NCI-H1105 (cell line): ENCODE measurements at places on chromosomes 2 and 18.
A peak's percentile ranks its signal among the peaks of the same experiment; 100 is the strongest.

DNA sequence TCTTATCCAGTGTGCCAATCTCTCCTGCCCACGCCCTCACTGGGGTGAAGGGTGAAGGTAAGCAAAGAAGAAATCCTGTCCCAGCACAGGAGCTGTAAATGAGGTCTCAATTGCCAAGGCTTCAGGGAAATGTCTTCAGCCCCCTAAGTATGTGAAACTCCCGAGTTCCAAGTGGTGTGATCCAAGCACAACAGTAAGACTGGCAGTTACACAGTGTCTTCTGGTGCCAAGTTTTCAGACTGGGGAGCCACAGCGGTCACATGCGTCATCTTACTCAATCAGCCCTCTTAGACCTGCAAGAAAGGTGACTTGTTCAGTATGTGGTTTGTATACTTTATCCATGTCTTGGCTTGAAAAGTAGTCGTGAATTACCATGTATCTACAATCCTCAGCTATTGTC lies 55.0 kb upstream of the SPRED2 start:
- DNase-seq = no peak

DNA sequence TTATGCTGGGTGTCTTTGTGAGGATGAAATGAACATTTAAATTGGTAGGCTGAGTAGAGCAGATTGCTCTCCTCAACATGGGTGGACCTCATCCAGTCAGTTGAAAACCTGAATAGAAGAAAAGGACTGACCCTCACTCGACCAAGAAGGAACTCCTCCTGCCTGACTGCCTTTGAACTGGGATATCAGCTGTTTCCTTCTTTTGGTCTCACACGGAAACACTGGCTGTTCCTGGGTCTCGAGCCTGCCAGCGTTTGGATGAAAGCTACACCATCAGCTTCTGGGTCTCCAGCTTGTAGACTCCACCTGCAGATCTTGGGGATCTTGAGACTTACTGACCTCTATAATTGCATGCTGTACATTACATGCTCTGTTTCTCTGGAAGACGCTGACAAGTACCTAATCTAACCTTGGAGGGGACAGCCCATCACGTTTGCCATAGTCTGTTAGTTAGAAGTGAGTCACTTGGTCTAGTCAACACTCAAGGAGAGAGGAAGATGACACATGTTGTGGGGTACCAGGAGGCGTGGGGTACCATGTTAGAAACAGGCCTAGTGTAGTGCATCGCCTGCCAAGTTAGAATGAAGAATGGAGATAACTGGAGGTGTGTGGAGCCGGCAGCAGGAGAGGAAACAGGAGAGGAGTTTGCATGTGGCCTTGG lies 267.0 kb downstream of the MREG start:
- DNase-seq = no peak

DNA sequence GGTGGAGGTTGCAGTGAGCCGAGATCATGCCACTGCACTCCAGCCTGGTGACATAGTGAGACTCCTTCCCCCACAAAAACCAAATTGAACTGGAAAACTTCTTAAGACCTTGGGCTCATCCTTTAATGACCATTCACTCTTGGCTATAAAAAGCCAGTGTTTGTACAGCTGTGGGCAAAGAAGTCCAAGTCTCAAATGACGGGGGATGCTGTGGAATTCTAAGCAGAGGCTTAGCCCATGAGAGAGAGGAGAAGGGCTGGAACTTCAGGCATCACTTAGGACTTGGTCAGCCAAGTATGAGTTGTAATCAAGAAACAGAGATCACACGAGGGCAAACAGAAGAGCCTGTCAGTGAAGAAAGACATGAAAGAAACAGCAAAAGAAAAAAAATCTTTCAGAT lies 79.3 kb upstream of the POU3F3 start:
- DNase-seq = no peak

DNA sequence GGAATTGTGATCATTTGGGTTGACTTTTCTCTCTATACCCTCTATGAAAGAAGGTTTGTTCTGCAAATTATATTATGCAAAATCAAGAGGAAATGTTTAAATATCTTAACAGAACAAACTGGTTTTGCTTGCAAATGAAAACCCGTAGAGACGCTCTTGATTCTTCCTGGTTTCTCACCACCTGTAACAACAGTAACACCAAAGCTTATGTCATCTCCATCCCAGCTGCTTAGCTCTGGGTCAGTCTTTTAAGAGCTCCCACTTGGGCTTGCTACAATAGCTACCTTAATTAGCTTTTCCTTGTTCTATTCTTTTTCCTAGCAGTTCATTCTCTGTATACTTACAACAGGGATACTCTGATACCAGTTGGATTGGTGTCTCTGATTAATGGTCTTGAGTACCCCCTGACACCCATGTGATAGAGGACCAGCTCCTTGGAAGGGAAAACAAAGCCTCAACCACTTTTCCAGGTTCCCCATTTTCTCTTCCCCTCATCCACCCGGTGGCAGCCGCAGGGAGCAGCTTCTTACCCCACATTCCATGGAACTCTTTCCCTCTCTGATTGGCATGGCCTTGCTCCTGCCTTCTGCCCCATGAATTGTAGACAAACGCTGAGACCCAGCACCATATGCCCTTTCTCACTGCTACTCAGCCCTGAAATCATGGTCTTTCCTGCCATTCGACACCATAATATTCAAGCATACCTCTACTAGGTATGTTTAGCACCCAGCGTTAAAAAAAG lies 27.7 kb downstream of the TMEM182 start:
- DNase-seq = no peak

GRCh38 chr18:46452820-46453219 lies 204.2 kb downstream of the LOXHD1 start:
- DNase-seq = peak; percentile 19

DNA sequence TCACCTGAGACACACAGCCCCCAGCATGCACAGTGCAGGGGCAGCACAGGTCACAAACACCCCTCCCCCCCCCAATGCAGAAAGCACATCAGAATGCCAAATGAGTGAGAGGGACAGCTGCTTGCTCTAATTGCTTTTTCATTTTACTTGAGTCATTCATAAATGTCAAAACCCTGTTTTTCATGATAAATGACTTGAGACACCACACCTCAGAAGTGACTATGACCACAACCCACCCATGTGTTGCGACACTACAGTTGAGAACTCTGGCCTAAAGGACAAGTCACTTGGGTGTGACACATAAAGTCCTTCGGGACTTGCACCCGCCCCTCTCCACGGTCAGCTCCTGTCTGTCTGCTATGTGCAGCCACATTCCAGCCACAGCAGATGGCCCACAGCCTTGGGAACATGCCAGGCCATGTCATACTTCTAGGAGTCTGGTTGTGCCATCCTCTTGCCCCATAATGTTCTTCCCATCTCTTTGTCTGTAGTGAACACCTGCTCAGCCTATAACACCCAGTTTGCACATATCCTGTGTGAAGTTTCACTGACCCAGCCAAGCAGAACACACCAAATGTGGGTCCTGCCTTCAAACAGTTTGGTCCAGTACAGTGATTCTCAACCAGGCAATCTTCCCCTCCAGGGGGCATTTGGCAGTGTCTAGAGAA lies 30.2 kb upstream of the RIOK3 start:
- DNase-seq = peak; percentile 56

DNA sequence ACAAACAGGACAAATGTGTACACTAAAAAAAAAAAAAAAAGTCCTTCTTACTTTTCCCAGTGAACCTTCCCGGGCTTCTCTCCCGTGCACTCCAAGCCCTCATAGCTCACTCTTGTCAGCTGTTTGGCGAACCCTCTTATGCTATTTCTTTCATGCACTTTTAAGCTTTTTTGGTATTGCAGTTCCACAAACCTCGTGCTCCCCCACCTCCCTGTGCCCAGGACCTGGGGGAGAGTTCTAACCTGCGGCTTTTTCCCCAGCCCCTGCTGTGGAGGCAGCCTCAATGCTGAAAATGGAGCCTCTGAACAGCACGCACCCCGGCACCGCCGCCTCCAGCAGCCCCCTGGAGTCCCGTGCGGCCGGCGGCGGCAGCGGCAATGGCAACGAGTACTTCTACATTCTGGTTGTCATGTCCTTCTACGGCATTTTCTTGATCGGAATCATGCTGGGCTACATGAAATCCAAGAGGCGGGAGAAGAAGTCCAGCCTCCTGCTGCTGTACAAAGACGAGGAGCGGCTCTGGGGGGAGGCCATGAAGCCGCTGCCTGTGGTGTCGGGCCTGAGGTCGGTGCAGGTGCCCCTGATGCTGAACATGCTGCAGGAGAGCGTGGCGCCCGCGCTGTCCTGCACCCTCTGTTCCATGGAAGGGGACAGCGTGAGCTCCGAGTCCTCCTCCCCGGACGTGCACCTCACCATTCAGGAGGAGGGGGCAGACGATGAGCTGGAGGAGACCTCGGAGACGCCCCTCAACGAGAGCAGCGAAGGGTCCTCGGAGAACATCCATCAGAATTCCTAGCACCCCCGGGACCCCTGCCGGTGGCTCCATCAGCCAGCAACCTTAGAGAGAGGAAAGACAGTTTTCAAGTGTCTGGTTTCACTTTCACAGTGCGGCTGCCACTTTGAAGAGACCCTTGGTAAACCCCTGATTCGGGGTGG lies 826 bp downstream of the KCNE4 start:
- no peak for DNase-seq

- DNase-seq = no peak
Observed at GRCh38 chr2:238869293-238870124, 21.6 kb downstream of the TWIST2 start.

GRCh38 chr2:73997813-73998212 lies 13.1 kb downstream of the TET3 start:
- DNase-seq = no peak

- no peak for DNase-seq
Observed at GRCh38 chr2:128612628-128613027, 294.0 kb upstream of the HS6ST1 start.

GRCh38 chr2:96527286-96528005 lies 9.1 kb upstream of the ARID5A start:
- DNase-seq = no peak

DNA sequence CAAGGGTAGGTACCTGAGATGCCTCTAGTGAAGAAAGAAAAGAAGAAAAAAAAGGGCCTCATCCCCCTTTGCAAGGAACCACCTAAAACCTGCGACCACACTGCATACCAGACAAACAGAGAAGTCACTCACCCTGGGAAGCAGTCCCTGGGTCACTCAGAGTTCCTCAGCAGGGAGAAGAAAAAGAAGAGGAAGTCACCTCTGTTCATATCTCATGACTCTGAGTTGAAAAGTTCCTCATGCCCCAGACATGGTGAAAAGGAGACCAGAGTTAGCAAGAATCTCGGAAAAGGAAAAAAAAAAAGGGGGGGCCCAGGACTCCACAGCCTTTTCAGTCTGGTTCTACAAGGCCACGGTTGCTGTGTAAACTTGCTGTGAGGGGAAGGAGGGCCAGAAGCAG lies 478.4 kb upstream of the NRXN1 start:
- no peak for DNase-seq

DNA sequence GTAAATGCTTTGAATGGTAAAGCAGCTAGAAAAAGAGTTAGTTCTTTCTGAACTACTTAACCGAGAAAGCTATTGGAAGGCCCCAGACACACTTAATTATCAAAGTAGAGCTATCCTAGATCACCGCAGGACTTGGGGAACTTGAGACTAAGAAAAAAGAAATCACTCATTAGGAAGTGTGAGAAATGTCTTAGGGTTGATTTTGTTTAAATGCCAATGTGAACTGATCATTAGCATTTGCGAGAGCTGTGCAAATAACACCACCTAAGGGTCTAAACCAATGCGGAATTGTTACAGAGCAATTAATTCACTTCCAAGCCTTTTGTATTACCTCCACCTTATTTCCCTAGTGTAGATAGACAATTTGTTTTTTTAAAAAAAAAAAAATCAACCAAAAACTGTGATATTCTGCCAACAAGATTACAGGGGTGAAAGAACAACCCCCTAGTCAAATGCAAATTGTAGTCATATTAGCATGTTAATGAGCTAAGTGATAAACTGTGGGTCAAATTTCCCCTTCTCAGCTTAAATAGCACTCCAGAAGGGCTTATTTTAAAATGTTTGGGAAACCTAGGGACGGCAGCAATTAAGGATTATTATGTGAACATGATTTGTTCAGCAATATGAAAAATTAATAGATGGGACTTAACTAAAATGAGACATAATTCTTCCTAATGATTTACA lies 246.2 kb upstream of the STON1 start:
- DNase-seq = no peak

- DNase-seq = no peak
Observed at GRCh38 chr2:26298638-26299393, 47.1 kb upstream of the SELENOI start.

- DNase-seq = no peak
Observed at GRCh38 chr2:25677877-25678276, 4.5 kb upstream of the DTNB start.

DNA sequence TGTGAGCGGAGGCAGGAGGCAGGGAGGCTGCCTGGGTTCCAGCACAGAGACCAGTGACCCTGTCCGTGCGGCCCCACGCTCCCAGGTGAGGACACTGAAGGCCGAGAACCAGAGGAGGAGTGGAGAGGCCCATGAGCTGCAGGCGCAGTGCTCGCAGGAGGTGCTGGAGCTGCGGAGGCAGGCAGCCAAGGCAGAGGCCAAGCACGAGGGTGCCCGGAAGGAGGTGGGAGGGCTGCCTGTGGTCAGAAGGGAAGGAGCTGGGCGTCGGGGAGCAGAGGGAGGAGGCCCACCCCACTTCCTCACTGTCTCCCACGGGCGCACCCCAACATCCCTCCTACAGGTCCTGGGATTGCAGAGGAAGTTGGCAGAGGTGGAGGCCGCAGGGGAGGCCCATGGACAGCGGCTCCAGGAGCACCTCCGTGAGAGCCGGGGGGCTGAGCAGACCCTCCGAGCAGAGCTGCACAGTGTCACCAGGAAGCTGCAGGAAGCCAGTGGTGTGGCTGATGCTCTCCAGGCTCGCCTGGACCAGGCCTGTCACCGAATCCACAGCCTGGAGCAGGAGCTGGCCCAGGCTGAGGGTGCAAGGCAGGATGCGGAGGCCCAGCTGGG lies 33.0 kb upstream of the SNED1 start:
- DNase-seq = no peak

DNA sequence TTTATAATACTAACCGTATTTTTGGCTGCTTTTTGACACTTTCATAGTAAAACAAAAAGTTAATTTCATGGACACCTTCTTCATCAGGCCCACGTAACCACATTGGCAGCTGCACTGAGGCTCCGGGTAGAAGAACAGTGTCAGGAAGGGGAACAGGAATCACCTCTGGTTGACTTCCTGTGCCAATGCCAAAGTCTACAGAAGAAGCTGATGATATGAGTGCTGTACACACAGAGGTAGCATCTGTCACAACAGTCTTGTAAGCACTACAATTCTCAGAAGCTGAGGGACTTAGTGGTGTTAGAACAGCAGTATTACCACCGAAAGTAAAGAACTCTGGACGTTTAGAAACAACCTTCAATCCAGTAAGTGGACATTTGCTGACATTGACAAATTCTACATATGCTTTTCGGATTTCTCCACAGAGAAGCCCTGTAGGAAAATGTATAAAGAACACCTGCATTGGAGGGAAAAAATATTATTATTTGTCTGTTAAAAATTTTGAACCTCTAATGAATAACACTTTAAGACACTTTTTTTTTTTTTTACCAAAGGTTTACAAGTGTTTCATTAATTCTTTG lies 85.3 kb downstream of the TRAPPC8 start:
- no peak for DNase-seq

GRCh38 chr2:224655006-224655537 lies 61.1 kb downstream of the CCDC195 start:
- no peak for DNase-seq
